ENCODE measurements at places on chromosomes 2 and 18.

GRCh38 chr2:1743396-1744150 is 742 bp downstream of the PXDN start:
- no peak for DNase-seq

- no peak for DNase-seq
These were observed 26.4 kb downstream of the TRAPPC12 start for GRCh38 chr2:3405876-3406275.

DNA sequence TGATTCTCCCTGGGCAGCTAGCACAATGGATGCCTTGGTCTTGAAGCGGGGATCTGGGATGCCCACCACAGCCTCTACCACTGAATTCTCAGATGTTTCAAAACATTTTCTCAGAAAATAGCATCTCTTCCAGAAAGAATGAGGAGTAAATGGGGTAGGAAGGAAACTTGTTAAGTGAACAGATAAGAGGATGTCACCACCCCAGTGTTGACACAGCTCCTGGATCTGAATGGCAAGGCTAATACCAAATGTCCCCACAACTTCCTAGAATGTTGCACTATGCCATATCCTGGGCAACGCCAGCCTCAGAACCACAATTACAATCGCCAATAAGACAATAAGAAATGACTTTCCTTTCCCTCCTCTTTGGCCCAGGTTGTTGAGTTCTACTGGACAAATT is 177.2 kb downstream of the BCL11A start:
- DNase-seq = no peak

GRCh38 chr2:28689771-28690170 is 61.9 kb upstream of the PPP1CB start:
- no peak for DNase-seq

GRCh38 chr2:181924336-181924735 is 32.8 kb downstream of the ITPRID2 start:
- no peak for DNase-seq
